SW480 (cell line): ENCODE measurements at places on chromosomes 7 and 10.

DNA sequence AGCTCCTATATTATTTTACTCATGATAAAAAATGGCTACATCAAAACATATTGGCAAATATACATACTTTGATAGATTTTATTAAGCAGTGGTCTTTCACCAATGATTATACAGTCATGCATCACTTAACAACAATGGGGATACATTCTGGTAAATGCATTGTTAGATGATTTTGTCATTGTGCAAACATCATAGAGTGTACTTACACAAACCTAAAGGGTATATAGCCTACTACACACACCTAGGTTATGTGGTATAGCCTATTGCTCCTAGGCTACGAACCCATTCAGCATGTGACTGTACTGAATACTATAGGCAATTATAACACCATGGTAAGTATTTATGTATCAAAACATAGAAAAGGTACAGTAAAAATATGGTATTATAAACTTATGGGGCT lies 98.9 kb upstream of the IL6 start:
- no peak for DNase-seq

GRCh38 chr7:147363101-147363500 lies 1227.5 kb upstream of the C7orf33 start:
- no peak for DNase-seq

DNA sequence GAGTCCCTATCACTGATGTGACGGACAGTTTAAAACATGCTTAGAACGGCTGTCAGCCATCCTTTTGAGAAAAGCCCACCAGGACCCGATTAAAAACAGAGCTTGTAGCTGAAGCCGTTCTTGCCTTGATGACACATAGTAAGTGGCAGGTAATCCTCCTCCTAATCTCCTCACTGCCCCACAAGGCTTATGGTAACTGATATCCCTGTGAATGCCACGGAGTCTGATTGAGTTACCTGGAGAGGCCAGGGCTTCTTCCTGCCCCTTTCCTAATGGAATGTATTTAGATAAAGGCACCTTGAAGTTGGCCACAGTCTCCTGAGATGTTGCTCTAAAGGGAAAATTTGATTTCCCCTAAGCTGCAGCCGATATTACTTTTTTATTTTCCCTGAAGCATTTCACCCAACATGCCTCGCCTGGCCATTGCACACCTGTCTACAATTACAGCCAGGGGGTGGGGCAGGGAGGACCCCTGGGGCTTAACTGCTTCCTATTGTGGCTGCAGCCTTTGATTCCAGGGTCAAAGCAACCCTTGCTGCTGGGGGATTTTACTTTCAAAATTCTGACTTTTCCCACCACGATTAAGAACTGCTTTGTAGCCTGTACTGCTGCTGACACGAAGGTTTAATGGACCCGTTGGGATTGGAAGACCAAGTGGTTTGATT lies 169.0 kb upstream of the GPR26 start:
- DNase-seq, result no peak

DNA sequence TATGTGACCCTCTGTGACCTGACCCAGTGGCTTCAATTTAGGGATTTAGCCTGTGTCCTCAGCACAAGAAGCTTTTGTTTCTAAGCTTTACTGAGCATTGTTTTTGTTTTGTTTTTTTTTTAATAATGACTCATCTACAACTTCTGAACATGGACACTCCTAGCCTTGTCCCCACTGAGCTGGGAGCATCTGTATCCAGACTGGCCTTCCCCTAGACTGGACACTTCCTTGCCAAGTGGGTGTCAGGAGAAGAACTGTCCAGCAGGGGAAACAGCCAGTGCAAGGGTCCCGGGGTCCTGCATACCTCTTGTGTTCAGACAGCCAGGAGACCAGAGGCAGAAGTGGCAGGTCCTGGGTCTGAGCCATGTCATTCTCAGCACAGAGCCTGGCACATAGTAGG lies 108.6 kb downstream of the TMEM130 start:
- peak; percentile 43 for DNase-seq

- no peak for DNase-seq
Measured at GRCh38 chr7:140902303-140902953, 22.3 kb downstream of the BRAF start.

DNA sequence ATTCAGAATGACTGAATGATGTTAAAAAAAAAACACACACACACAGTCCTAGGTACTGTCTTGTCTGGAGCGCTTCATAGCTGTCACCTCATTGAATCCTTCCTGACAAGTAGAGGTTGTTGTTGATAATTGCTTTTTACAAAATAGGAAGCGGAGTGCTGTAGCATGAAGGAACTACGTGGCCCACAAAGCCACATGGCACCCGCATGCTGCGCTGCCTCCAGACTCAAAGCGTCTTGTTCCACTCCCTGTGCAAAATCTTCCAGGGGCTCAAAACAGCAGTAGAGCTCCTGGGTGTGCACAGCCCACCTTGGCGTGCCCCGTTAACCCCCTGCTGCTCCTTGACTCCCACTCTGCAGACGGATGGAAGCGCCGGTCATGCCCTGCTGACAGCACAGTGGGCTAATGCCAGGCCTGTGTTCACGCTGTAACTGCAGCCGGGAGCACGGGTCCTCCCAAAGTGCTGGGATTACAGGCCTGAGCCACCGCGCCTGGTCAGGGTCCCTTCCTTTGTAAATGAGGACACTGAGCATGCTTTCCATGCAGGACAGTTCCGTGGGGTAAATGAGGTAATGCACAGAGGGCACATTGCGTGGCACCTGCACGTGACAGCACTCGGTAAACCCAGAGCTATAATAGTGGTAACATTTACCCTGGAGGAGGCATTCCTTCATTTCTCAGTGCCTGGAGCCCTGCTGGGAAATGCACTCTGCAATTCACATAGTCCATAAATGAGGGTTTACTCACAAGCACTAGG lies 91.1 kb upstream of the GNA12 start:
- DNase-seq, result no peak

DNA sequence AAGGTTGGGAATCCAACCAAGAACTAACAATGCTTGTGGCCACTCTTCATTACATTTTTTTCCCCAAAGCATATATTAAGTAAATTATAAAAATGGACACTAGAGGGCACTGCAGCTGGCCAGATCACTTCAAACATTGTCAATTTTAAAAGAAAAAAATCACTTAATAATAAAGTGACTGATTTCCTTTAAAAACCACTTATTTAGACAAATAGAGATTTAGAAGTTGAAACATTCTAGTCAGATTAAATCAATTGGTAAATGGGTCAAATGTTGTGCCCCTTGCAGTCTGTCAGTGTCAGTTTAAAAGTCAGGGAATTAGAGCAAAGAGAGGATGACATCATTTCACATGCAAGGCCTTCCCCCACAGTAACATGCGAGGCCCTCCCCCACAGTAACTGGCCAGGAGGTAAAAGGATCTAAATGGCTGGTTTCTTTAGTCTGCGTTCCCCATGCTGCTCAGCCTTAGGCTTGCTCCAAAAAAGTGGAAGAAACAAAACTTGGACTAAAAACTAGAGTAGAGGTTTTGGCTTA lies 177.9 kb downstream of the SKAP2 start:
- DNase-seq, result peak; percentile 64

DNA sequence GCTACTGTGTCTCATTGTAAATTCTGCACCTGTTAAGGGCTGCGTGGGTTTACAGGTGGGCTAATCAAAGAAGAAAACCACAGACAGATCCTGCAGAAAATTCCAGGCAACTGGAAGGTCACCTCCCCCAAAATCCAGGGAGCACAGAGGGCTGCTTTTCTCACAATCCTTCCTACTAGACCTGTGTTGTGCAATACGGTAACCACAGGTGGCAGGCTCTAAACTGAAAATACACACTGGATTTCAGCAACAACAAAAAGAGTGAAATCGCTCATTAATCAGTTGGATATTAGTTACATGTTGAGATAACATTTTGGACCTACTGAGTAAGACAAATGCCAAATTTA lies 83.2 kb downstream of the SLC16A9 start:
- DNase-seq, result peak; percentile 33

DNA sequence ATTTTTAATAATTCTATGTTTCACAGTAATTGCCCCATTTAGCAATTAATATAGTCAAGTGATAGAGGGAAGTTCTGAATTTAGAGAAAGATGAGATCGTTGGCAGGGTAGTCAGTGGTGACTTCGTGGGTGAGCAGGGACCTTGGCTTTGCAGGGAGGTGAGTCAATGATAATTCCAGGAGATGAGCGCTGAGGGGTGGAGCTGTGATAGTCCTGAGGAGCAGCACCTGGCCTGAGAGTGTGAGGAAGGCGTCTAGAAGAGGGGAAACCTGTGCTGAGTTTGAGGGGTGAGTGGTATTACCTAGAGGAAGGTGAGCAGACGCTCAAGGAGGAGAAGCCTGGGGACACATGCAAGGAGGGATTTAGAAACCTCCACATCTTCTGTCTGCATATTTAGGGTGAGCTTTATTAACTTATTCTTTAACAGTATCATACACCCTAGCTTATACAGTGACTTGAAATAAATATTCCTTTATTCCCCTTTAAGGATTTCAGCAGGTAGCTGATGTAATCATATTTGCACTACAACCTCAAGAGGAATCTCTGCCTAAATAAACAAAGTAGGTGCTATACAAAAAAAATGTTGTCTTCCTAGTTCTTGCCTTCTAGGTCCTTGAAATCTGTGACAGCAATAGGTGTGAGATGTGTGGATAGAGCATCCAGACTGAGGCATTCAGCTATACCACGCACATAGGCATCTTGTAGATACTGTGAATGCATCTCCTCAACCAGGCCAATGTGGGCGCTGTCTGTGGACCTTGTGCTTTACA lies 2.1 kb upstream of the TRIL start:
- no peak for DNase-seq

GRCh38 chr7:43834463-43835251 lies 34.7 kb downstream of the MRPS24 start:
- peak; percentile 72 for DNase-seq

DNA sequence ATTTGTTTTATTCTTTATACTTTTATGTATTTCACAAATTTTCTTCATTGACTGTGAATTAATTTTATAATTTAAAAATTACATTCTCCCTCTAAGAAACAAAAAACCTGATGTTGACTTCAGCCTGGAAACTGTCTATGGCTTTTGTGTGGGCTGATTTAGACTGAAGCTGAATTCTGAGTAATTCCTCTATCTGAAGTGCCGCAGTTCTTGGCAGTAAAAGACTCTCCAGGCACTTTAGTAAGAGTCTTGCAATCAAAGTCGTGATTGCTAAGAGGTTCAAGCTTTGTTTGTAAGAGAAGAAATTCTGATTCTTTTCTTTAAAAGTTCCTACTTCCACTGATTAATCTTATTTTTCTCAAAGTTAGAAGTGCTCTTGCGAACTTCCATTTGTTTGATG lies 3.4 kb upstream of the CEP41 start:
- DNase-seq, result no peak

- DNase-seq, result no peak
Measured at GRCh38 chr10:65845916-65846315, 1079.9 kb upstream of the LRRTM3 start.

GRCh38 chr7:131056007-131056406 lies 271.7 kb upstream of the MKLN1 start:
- no peak for DNase-seq

DNA sequence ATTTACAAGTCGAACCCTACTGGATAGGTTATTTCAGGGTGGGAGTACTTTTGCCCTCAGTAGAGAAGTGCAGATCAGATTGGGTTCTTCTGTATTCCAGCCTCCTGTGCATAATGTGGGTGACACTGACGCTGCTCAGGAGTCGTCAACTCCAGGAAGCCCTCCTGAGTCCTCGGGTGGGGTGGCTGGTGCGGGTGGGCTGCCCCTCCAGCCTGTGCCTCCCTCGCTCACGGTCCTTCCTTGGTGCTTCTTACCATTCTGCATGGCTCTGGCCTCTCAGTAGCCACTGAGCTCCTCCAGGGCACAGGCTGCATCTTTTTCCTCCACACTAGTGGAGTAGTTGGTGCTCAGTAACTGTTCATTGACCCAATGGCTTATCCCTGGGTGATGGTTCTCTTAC lies 4.3 kb downstream of the CDH23 start:
- DNase-seq, result no peak

GRCh38 chr10:59868696-59869593 lies 37.4 kb downstream of the CCDC6 start:
- peak; percentile 30 for DNase-seq

DNA sequence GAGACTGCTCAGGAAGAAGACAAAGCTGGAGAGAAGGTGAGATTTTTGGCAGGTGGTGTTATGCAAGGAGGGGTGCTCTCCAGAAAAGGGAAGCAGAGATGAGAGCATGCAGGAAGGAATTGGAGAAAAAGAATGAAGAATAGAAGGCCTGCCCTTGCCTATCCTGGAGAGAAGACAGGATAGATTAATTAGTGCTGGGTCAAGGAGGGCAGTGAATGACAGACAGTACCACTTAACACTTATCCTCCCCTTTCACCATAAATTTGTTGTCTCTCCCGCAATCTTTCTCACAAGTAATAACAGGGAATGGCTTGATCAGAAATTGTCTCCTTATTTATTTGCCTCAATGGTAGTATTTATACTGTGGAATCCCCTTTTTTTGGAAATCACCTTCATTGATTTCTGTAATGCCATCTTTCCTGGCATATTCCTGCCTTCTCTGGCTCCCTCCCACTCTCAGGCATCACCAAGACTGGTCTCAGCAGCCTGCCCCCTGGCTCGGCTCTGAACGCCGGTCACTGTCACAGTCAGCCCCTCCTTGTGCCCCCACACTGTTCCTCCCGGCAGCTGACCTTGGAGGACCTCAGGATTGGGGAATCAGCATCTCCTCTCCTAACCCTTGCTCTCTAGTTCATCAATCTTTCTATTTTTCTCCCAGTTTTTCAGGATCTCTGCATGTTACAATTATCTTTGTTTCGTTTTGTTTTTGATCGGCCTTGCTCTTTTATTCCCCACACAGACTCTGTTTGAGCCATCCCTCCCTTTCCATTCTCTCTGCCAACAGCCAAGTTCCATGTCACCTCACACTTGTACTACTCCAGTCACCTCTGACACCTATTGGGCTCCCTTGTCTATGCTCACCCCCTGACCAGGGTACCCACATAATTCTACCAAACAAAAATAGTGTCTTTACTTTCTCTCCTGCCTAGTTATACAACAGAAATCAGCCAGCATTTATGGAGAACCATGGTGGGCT lies 294.2 kb downstream of the PLXDC2 start:
- no peak for DNase-seq

DNA sequence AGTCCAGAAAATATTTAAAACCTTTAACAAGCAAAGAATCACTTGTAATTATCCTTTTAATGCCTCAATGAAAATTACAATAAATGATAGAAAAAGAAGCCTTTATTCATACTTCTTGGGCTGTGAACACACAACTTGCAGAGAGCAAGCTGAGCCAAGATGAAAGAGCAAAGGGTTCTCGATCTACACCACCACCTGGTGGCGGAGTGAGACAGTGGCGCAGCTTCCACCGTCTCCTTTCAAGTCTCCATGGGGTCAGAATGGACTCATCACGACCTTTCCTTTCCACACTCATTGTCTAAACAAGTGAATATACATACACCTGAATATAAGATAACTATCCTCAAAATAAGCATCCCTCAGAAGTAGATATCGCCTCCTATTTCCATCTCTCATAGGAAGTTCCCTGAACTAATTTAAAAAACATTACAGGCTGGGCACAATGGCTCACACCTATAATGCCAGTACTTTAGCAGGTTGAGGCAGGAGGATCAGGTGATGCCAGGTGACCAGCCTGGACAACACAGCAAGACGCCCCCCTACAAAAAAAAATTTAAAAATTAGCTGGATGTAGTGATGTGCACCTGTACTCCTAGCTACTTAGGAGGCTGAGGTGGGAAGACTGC lies 40.7 kb downstream of the ATE1 start:
- DNase-seq, result peak; percentile 32

GRCh38 chr7:47488969-47489342 lies 93.0 kb downstream of the TNS3 start:
- DNase-seq, result no peak

- DNase-seq, result no peak
Measured at GRCh38 chr10:75723319-75723980, 292.0 kb downstream of the LRMDA start.
